ENCODE measurements at places on chromosomes 6 and 20.

DNA sequence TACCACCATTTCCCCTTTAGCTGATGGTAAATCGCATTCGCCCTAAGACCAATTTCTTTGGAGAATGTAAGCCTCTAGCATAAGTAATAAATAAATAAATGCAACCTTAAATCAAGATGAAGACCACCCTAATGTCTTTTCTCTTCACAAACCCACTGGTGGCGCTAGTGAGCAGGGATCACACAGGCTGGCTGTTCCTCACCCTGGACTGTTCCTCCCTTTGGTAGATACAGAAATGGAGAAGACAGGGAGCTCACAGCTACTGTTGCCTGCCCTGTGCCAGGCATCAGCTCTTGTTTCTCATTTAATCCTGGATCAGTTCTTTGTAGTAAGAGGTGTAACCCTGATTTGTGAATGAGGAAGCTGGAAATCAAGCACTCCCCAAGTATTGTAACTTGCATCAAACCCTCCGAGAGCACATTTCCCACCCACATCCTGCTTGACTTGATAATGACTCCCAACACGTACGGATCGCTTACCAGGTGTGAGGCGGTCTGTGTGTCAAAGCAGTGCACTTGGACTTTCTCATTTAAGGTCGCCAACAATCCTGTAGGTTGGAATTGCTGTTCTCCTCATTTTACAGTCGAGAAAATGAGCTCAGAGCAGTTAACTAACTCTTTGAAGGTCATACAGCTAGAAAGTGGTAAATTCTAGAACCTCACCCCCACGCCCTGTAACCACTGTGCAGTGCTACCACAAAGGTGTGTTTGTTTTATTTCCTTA lies 236.1 kb downstream of the TSHZ2 start:
- no peaks in the 10 kb centered on the region for H3K36me3 ChIP-seq
- H3K4me3 ChIP-seq: no peak overlapping the region
- no peak for ATAC-seq
- no peaks in the 10 kb centered on the region for H3K4me1 ChIP-seq
- no peak overlapping the region for H3K27ac ChIP-seq
- H3K27me3 ChIP-seq: no peaks in the 10 kb centered on the region

DNA sequence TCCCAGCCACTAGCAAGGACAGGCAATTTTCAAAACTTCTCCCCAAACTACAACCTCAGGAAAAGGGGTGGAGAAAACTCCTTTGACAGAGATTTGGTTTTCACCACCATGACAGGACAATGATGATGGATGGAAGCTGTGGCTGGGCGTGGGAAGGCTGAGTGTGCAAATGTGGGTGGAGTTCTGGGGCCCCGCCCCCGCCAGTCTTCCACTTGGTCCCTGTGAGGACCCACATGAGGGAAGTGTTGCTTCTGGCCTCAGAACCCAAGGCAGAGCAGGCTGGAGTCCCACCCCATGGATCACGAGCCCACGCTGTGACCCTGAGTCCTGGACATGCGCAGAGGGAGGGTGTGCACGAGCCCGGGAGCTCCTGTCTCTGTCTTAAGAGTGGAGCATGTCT lies 21.5 kb upstream of the MRGBP start:
- H3K27ac ChIP-seq: no peak overlapping the region
- no peak overlapping the region for H3K4me3 ChIP-seq
- no peak for ATAC-seq

DNA sequence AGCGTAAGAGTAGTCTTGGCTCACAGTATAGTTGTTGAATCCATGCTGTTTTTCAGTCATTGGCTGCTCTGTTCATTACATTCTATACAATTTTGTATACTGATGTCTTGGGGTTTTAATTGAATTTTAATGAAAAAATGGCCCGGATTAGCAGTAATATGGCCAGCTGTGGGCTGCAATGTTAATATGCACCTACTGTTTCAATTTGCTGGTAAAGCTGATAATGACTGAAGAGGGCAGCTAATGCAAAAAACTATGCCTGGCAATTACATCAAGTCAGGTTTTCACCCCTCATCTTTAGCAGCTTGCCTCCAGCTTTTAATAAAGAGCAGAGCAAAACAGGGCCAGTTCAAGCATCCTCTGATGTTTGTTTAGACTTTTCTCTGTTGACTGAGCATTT lies 394.5 kb downstream of the PLCB1 start:
- H3K27me3 ChIP-seq: no peaks in the 10 kb centered on the region
- no peaks in the 10 kb centered on the region for H3K36me3 ChIP-seq
- H3K4me1 ChIP-seq: peaks cover 7% of the 10 kb centered on the region
- H3K27ac ChIP-seq: no peak overlapping the region

GRCh38 chr6:21331235-21331634 lies 262.3 kb upstream of the SOX4 start:
- H3K4me3 ChIP-seq: no peak overlapping the region
- H3K36me3 ChIP-seq: no peaks in the 10 kb centered on the region
- no peak overlapping the region for H3K27ac ChIP-seq
- ATAC-seq: no peak
- H3K27me3 ChIP-seq: no peaks in the 10 kb centered on the region
- H3K4me1 ChIP-seq: no peaks in the 10 kb centered on the region

- no peaks in the 10 kb centered on the region for H3K4me1 ChIP-seq
- peak; percentile 13 for ATAC-seq
- H3K27me3 ChIP-seq: peaks cover 16% of the 10 kb centered on the region
- no peak overlapping the region for H3K27ac ChIP-seq
- H3K4me3 ChIP-seq: no peak overlapping the region
Observed at GRCh38 chr6:167758309-167759023, 68.2 kb upstream of the AFDN start.

DNA sequence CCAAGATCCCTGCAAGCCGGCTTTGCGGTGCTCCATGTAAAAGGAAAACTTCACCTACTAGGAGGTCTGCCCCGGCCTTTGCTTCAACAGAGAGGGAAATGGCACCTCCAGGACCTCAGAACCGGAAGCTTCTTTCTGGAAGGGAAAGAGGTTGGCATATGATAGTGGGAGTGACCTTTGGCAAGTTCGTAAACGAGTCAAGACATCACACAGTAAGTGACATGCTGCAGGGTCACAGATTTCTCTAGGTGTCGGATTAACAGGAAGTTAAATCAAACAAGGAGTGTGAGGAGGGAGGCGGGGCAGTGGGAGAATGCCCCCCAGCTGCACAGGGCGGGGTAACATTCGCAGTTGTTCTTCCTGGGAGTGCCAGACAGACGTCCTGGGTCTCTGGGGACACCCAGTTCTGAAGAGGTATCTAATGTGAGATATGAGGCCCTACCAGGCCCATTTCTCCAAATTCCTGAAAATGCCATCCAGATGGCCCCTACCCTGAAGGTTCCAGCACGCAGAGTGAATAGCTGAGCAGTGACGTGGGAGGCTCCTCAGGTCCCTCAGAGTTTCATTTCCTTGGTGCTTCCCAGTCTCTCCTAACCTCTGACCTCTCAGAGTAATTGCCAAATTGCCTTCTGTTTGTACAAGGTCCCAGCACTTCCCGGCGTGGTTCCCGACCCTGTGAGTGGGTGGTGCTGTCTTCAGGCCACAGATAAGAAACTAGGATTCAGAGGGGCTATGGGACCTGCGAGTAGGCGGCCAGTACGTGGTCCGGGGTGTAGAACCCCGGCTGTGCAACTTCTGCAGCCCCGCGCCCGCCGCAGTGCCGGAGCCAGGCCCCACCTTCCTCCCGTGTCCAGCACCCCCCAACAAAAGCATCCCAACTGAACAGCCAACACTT lies 1.9 kb downstream of the RRBP1 start:
- no peak for ATAC-seq
- H3K4me3 ChIP-seq: peak overlapping the region; percentile 71
- H3K36me3 ChIP-seq: peaks cover 11% of the 10 kb centered on the region
- peaks cover 18% of the 10 kb centered on the region for H3K27me3 ChIP-seq
- peaks cover 18% of the 10 kb centered on the region for H3K4me1 ChIP-seq

DNA sequence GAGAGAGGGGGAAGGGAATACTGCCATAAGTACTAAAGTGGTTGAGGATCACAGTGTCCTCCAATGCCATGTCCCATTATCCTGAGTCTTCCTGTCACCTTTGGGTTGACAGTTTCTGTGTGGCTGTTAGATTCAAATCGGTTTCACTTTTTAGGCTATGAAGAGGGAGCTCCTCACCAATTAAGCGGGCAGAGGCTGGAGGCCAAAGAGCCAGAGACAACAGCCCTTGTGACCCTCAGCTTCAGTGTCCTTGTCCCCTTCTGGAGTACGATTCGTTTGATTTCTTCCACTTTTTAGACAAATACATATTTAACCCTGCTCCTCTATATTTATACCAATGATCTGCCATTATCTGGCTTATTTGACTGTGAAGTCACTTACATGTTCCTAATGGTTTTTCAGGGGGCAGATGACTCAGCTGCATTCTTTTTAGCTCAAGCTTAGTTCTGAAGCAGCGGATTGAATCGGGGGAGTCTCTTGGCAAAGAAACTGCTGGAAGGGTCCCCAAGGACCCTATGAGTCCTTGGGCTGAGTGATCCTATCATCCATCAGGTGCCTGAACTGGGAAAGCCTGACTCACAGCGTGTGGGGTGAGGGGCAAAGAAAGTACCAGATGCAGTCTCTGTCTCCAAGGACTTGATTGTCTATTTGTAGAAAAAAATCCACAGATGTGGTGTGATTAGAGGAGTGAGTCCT lies 18.2 kb downstream of the FERMT1 start:
- ATAC-seq: no peak
- H3K27ac ChIP-seq: no peak overlapping the region
- H3K27me3 ChIP-seq: peaks cover 9% of the 10 kb centered on the region
- no peak overlapping the region for H3K4me3 ChIP-seq
- H3K36me3 ChIP-seq: no peaks in the 10 kb centered on the region

- no peaks in the 10 kb centered on the region for H3K27me3 ChIP-seq
- no peak overlapping the region for H3K4me3 ChIP-seq
- H3K4me1 ChIP-seq: no peaks in the 10 kb centered on the region
Observed at GRCh38 chr20:35344354-35344837, 52.2 kb upstream of the FAM83C start.

- H3K4me3 ChIP-seq: no peak overlapping the region
- no peak overlapping the region for H3K27ac ChIP-seq
- no peak for ATAC-seq
- H3K36me3 ChIP-seq: no peaks in the 10 kb centered on the region
Observed at GRCh38 chr6:22236626-22237414, 60.0 kb downstream of the PRL start.

- no peaks in the 10 kb centered on the region for H3K4me1 ChIP-seq
- ATAC-seq: no peak
- no peak within 1 kb of the TSS for H3K27ac ChIP-seq
- peaks cover 11% of the 10 kb centered on the region for H3K27me3 ChIP-seq
Observed at GRCh38 chr6:12716298-12716916, at the start of gene PHACTR1. PHACTR1 (plus strand) TSS chr6:12716767.

GRCh38 chr6:35719830-35720733 lies 16.8 kb upstream of the ARMC12 start:
- H3K4me3 ChIP-seq: peak overlapping the region; percentile 57
- ATAC-seq: peak; percentile 88
- peaks cover 39% of the 10 kb centered on the region for H3K4me1 ChIP-seq
- no peaks in the 10 kb centered on the region for H3K36me3 ChIP-seq
- H3K27ac ChIP-seq: peak overlapping the region; percentile 88

GRCh38 chr6:158381214-158381613 lies 68.9 kb downstream of the TULP4 start:
- no peak for ATAC-seq
- H3K4me3 ChIP-seq: no peak overlapping the region
- peaks cover 6% of the 10 kb centered on the region for H3K36me3 ChIP-seq

DNA sequence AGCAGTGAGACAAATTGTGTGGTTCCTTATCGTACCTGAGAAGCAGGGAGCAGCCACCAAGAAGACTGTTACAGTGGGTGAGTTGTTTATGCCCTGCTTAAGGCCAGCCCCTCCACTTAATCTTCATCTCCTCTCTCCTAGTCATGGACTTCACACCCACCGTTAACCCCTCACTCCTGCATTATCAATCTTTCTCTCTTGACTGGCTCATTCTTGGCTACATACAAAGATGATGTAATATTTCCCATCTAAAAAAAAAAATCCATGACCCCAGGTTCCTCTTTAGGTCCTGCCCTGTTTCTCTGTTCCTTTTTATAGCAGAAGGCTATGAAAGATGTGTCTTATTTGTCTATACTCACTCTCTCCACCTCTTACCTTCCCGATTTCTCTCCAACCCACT lies 72.4 kb downstream of the SHLD1 start:
- H3K4me1 ChIP-seq: peaks cover 22% of the 10 kb centered on the region
- no peak overlapping the region for H3K4me3 ChIP-seq
- peak; percentile 76 for ATAC-seq
- H3K36me3 ChIP-seq: peaks cover 15% of the 10 kb centered on the region

DNA sequence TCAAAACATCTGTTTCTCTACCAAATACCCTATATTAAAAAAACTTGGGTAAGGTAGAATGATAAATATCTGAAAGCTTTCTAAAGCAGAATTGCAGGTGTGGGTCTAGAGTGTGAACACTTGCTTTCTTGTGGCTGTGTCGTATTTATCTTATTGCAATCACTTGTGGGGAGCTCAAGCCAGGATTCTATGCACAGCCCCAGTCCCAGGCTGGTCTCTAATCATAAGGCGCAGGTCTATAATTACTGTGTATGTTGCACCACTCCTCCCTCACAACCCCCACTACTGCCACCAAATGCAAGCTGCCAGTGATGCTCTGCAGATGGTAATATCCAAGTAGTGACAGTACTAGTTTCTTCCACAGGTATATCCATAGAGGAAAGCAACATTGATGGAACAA lies 2.2 kb upstream of the E2F3 start:
- no peak overlapping the region for H3K4me3 ChIP-seq
- ATAC-seq: no peak
- peaks cover 18% of the 10 kb centered on the region for H3K4me1 ChIP-seq
- no peak overlapping the region for H3K27ac ChIP-seq

GRCh38 chr6:151664390-151664789 lies 143.1 kb upstream of the ESR1 start:
- no peaks in the 10 kb centered on the region for H3K27me3 ChIP-seq
- ATAC-seq: no peak
- no peak overlapping the region for H3K4me3 ChIP-seq
- H3K27ac ChIP-seq: no peak overlapping the region

- H3K4me1 ChIP-seq: no peaks in the 10 kb centered on the region
- H3K27ac ChIP-seq: no peak overlapping the region
- no peak for ATAC-seq
- no peaks in the 10 kb centered on the region for H3K36me3 ChIP-seq
- no peaks in the 10 kb centered on the region for H3K27me3 ChIP-seq
- H3K4me3 ChIP-seq: no peak overlapping the region
Observed at GRCh38 chr6:155031091-155031490, 36.0 kb downstream of the TIAM2 start.

DNA sequence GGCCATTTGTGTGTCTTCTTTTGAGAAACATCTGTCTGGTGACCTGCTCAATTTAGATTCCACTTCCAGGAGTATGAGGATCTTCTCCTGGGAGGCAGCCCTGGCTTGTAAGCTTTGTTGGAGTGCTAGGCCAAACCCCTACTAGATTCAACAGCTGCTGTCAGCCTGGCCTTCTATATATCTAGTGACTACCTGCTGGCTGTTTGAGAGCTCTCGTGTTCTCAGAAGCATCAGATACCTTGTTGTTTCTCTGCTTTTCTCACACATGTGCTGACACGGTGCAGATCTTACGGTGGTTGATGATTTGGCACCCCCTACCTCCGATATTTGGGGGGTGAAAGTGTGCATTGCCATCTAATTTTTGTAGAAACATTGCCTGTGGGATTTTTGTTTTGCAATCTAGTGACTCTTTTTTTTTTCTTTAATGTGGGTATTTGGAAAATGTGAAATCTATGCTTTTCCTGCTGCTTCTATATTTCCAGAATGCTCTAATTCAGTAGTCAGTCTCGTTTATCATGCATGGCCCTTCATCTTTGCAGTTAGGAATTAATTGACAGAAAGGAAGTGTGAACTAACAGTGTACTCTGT lies 4.7 kb downstream of the CCN2 start:
- ATAC-seq: no peak
- no peak overlapping the region for H3K27ac ChIP-seq
- H3K27me3 ChIP-seq: peaks cover 58% of the 10 kb centered on the region
- H3K4me1 ChIP-seq: peaks cover 10% of the 10 kb centered on the region

GRCh38 chr6:45350186-45350710 lies 22.1 kb downstream of the RUNX2 start:
- H3K27me3 ChIP-seq: no peaks in the 10 kb centered on the region
- H3K4me3 ChIP-seq: no peak overlapping the region
- H3K4me1 ChIP-seq: no peaks in the 10 kb centered on the region
- no peak for ATAC-seq
